Epithelial cell of proximal tubule (primary cell): ENCODE measurements at places on chromosomes 5 and 9. TPM values are rescaled to one million over a fixed set of nuclear protein-coding genes. Genes with fewer than 3 reads are reported as not detected.

The IRX1 gene
- total RNA-seq = 18.0 and 22.1 TPM in 2 replicates

The SPINK4 gene
- not detected in 2 replicates for total RNA-seq

The RGMB gene
- total RNA-seq = 19.5 and 20.9 TPM in 2 replicates

The LRRC19 gene
- total RNA-seq = not detected in 2 replicates

DNA sequence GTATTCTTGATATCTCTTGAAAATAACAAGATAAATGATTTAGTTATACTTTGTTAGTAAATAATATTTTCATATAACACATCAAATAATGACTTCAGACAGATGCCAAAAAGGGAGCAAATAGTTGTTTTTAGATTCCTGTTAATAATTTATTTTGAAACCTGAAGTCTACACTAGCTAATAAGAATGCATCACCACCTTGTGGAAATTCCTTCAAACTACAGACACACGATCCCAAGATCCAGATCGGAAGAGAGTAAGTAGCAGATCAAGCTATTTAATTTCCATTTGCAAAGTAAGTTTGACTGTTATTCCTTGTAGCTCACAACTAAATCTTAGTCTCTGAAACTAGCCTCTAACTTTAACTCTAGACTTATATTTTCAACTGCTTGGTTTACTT, 35.5 kb upstream of the ISL1 start:
- no peak for DNase-seq

DNA sequence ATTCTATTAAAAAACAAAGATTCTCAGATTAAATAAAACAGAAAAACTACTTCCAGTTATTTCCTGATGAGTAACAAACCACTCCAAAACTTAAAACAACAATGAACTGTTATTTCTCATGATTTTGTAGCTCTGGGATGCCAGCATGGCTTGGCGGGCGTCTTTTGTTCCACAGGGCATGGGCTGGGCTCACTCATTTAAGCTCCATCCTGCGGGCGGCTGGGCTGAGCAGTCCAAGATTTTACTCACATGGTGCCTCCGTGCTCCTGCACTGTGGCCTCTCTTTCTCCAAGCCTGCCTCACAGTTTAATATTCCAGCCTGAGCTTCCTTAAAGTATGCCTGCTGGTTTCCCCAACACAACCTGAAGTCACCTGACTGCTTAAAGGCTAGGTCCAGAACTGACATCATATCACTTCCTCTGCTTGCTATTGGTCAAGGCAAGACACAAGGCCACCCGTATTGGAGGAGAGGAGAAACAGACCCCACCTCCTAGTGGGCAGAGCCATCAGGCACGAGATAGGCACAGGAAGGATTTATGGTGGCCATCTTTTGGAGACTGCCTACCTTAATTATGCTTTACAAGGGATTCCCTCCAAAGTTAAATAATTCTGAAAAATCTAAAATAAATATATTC, 41.6 kb upstream of the ZBTB43 start:
- no peak for DNase-seq

- no peak for DNase-seq
Observed at GRCh38 chr5:159450417-159450816, 120.1 kb upstream of the IL12B start.

DNA sequence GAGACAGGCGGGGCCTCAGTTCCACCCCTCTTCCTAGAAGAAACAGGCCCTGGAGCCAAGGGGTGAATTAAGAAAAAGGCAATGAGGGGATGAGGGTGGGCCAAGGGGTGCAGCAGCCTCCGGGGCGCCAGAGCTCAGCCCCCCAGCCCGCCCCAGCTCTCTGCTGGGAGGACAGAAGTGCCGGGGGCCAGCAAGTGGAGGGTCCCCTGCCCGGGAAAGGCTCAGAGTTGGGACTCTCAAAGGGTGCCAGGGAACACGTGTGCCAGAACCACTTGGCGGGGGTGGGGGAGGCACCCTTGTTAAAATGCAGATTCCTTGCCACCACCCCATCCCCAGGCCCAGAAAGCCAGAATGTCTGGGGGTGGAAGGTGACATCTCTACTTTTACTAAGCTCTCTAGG, 67.6 kb upstream of the BARHL1 start:
- DNase-seq = no peak

DNA sequence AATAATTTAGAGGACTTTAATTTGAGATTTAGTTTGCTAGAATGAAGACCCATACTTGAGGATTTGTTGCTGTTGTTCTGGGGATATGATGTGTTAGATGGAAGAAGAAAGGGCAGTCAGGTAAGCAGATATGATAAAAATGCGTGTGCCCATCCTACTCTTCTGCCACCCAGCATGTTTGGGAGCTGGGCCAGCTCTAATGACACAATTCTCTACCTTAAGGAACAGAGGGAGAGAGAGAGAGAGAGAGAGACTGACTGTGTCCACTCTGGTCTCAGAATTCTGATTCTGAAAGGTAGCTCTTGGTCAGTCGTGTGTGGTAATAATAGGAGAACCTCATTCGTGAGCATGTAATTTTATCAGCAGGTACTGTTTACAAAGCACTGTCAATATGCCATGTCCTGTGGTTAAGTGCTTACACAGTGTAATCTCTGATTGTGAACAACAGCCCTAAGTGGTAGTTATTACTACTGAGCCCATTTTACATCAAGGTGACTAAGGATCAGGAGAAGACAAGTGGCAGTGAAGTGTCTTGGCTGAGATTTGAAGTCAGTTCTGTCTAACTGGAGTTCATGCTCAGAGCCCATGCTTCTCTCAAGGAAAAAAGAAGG, 307.4 kb upstream of the SEMA6A start:
- DNase-seq = no peak

- no peak for DNase-seq
Observed at GRCh38 chr9:76716085-76716672, 48.1 kb upstream of the PCA3 start.

DNA sequence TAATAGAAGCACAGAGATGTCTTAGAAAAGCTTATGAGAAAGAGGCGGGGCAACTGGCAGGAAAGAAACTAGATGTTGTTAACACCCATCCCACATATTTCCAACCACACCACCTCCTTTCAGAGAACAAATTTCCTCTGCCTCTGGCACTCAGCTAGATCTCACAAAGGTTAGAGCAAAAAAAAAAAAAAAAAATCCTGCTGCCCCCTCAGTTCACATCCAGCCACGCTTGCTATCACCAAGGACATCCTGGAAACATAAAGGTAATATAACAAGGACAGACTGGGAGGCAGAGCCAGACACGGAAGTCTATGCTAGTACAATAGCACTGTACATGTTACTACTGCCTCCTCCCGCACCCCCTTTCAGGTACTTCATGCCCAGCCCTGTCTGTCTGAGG, 238.0 kb upstream of the PTGER4 start:
- DNase-seq = no peak

DNA sequence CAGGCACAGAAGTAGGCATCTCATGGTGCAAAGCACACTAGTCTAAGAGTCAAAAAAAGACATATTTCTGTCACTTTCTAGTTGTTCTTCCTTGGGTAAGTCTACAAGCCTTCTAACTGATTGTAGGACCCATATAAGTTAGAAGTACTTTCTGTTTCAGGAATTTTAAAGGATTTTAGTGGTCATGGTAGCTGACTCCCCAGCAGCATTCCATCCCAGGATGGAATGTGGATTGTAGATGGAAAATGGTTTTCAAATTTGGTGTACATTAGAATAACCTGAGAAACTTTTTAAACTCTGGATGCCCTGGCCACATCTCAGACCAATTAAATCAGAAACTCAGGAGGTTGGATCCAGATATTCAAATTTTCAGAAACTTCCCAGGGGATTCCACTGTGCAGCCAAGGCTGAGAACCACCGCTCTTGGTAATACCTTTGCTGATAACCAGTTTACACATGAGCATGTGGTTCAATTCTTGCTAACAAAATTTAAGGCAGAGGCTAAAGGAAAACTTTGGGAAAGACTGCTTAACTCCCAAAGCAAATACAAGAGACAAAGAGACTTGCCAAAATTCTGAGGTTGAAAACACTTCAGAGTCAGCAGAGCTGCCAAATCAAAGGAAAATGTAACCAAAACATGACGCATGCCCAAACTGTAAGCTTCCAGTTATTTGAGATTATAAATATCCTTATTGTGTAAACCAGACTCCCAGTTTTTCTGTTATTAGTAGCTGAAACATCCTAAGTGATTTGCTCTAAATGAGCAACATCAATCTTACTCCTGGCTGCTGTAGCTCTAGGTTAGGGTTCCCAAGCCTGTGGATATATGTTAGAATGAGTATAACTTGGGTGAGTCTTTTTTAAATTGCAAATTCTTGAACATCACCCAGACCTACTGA, 145.4 kb upstream of the MTAP start:
- no peak for DNase-seq

GRCh38 chr9:105439428-105439827, 8.4 kb upstream of the FSD1L start:
- DNase-seq = no peak

GRCh38 chr9:77953590-77953989, 78.0 kb downstream of the GNAQ start:
- DNase-seq = no peak

- DNase-seq = no peak
Observed at GRCh38 chr9:111985315-111985714, 88.7 kb downstream of the UGCG start.
